Colonic mucosa (tissue), 4 donors: ENCODE measurements at places on chromosomes 5 and 9. TPM values are rescaled to one million over a fixed set of nuclear protein-coding genes. Genes with fewer than 3 reads are reported as not detected.

INPP5E gene
- total RNA-seq = 8.3 TPM

IL17B gene
- 0.42 TPM for total RNA-seq

ZNF484 gene
- 7.1 TPM for total RNA-seq

GTF2H2 gene
- 13.0 TPM for total RNA-seq

NRARP gene
- 178 TPM for total RNA-seq

FOXD4L5 gene
- 0.08 TPM for total RNA-seq

FBXO38 gene
- 38.2 TPM for total RNA-seq
